Fibroblast of the conjunctiva (primary cell): ENCODE measurements at places on chromosomes 16 and 17.

GRCh38 chr17:71548540-71549190, 572.2 kb upstream of the SOX9 start:
- no peak for DNase-seq

DNA sequence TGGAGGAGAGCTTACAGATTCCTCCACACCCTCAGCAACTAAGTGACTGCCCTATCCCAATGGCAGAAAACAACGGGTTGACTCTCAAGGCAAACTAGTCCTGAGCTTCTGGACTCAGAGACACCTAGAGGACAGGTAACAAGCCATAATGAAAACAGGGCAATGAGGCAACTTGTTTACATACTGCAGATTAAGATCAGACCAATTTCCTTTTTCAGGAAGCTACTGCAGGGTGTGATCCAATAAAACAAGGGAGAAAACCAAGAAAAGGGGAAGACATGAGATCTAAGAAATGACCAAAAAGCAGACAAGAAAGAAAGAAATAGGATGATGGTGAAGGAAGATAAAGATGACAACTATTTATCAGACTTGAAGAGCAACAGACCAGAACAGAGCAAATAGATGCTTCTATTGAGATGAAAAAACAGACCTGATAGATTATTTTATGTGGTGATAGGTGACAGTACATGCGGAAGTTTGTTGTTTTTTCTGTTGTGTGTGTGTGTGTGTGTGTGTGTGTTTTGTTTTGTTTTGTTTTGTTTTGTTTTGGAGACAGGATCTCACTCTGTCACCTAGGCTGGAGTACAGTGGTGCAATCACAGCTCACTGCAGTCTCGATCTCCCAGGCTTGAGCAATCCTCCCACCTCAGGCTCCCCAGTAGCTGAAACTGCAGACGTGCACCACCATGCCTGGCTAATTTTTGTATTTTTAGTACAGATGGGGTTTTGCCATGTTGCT, 120.7 kb downstream of the GAS7 start:
- DNase-seq: no peak

DNA sequence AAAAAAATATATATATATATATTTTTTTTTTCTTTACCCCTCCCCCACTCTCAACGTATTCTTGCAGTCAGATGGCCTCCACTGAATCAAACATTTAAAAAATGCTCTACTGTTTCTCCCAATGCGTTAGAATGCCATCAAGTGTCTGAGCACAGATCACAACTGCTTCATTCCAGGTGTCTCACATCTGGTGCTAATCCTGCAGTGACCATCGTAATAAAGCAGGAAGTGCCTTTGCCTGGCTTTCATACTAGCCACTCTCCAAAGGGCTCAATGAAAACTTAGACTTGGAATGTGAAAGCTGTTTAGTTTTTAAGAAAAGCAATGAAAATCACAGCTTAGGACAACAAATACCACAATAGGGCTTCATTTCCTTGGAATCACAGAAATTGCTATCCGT, 37.2 kb downstream of the SKAP1 start:
- no peak for DNase-seq

- DNase-seq: peak; percentile 33
Measured at GRCh38 chr16:81366316-81366932, 51.7 kb downstream of the GAN start.

DNA sequence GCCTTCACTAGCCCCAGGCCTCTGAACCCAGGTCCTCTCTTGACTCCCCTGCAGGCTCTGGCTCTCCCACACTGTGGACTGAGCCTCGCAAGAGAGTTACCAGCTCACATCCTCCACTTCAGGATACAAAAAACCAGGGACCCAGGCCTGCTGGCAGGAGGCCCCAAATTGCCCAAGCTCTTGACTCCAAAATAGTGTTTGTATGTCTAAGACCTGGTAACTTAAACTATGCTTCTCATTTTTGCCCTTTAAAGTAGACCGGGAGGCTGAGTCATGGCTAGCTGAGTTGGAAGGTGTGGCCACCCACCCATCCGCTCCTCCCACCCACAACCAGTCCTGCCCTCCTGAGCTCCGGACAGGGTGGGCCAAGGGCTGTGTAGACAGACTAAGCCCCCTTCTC, 250.0 kb downstream of the SOX9 start:
- DNase-seq: no peak

GRCh38 chr16:81560979-81561657, 116.5 kb downstream of the CMIP start:
- no peak for DNase-seq

DNA sequence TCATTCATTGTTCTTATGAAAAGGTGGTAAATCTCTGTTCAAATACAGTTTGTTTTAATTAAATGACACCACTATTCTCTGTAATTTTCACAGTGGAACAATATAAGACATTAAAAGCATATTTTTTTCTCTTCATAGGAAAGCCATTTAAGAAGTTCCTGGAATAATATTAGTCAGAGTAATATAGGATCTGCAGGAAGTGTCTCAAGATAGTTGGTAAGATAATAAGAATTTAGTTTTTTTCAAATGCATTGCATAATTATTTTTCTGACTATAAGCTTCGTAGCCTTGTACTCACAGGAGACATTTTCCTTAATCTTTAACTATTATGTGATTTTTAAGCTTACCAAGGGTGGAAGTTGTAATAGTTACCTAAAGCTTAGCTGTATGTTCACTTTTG, 16.9 kb downstream of the STXBP4 start:
- no peak for DNase-seq

DNA sequence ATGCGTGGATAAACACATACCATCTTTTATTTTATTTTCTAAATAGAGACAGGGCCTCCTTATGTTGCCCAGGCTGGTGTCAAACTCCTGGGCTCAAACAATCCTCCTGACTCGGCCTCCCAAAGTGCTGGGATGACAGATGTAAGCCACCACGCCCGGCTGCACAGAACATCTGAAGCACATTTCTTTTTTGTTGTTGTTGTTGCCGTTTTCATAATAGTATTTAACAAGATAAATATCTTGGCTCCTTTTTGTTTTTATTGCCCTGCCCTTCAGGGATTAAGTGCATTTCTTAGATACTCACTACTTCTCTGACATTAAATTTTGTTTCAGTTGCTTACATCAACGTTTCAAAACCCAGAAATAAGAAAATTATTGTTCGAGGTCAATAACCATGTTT, 37.4 kb downstream of the ANKRD11 start:
- no peak for DNase-seq

GRCh38 chr17:38864636-38865398, 5.0 kb upstream of the LASP1 start:
- no peak for DNase-seq

GRCh38 chr16:1430214-1430758, 592 bp upstream of the PERCC1 start:
- no peak for DNase-seq

DNA sequence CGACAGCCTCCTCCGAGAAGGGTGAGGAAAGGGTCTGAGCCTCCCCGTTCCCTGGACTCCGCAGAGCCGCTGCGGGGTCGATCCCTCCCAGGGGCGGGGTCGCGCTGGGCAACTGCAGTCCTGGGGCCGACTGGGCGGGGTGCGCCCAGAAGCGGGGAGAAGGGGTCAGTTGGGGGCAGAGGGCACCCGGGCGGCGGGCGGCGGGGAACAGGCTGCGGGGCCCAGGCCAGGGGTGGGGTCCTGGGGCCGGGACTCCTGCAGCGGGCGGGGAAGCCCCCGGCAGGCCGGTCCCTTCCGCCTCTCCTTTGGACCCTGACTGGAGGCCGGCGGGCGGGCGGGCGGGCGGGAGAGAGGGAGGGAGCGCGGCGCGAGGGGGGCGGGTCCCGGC, 352 bp downstream of the GGNBP2 start:
- DNase-seq: no peak

DNA sequence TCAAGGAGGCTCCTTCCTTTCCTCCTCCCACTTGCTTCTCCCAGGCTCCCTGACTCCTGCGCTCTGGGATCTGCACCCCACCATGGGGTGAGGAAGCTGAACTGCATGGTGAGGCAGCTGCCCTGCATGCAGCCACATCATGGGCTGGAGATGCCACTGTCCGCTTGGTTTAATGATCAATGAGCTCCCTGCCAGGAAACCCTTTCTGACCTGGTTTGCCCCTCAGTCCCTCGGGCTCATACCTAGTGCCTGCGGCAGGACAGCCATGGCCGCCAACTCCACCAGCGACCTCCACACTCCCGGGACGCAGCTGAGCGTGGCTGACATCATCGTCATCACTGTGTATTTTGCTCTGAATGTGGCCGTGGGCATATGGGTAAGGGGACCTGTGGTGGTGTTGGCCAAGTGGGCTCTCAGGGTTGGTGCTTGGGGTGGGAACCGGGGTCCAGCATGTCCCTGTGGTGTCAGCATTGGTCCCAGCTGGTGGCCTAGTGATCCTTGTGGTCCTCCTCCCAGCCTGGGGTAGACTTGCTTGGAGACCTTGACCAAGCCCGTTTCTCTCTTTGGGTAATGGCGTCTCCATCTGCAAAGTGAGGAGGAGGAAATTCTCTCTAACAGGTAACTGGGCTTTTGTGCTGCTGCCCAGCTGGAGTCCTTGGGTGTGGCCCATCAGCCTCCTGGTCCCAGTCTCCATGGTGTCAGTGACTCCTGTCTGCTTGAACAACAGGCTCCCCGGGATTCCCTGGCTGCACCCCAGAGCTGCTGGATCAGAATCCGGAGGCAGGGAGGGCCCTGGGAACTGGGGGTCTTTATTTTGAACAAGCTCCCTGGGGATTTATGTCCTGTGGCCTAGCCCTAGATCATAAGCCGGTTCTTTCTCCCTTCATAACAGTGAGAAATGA, at the start of gene SLC5A10:
Gene SLC5A10, plus strand, starts transcription at position 225 of the 902 bp plus-strand sequence. Its CDS starts 41 bp downstream, at position 266.
- no peak for DNase-seq

- DNase-seq: no peak
Measured at GRCh38 chr17:76273445-76274111, 8.4 kb downstream of the UBALD2 start.

DNA sequence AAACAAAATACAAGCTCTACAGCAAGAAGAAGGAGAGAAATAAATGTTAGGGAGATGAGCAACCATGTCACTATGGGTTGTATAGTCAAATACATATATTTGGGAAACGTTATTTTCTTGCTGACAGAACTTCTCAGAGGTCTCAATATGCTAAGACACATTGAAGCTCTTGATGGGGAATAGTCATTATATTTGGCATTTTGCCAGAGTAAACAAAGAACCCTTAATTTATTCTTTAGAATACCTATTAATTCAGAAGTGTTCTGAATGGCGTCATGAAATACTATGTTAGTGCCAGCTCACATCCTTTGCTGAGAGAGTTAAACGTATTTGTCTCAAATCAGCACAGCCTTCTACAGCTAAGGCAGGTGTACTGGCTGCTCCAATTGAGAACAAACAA, 458.9 kb downstream of the CDH13 start:
- DNase-seq: no peak
